Globus pallidus (tissue), 1 donor: ENCODE measurements at places on chromosomes 6 and 20.

GRCh38 chr6:5484692-5485091 lies 223.4 kb downstream of the FARS2 start:
- no peak for DNase-seq

DNA sequence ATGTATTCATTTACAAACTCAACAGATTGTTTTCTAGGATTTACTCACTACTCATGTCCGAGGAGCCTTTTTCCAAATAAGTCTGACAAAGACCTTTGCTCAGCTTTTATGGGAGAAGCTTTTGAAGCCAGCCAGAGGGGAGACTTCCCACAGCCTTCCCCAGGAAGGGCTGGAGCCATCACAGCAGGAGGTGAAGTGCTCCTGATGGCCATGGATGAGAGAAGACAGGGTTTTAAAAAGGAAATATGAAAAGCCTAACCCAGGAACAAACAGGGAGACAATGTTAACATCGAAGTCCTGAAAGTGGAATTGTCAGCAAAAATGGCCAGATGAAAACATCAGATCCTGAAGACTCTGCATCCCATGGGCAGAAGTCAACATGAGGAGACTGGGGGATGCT lies 11.6 kb upstream of the TAGAP start:
- no peak for DNase-seq

GRCh38 chr6:136216503-136217401 lies 33.4 kb downstream of the MTFR2 start:
- DNase-seq, result no peak

DNA sequence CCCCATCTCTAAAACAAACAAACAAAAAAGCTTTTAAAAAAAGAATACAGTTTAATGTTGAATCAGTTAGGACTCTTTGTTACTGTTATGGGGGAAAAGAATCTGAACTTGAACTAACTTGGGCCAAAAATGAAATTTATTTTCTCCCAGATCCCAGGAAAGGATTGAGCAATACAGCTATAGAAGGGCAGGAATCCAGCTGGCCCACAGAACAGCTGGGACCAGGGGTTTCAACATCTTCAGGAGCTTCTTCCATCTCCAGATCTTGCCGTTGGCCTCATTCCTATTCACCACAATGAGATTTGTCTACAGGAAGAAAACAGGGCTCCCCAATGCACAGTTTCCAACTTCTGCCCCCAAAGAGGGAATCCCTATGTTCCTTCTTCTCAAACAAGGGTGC lies 43.2 kb upstream of the AKAP12 start:
- no peak for DNase-seq

DNA sequence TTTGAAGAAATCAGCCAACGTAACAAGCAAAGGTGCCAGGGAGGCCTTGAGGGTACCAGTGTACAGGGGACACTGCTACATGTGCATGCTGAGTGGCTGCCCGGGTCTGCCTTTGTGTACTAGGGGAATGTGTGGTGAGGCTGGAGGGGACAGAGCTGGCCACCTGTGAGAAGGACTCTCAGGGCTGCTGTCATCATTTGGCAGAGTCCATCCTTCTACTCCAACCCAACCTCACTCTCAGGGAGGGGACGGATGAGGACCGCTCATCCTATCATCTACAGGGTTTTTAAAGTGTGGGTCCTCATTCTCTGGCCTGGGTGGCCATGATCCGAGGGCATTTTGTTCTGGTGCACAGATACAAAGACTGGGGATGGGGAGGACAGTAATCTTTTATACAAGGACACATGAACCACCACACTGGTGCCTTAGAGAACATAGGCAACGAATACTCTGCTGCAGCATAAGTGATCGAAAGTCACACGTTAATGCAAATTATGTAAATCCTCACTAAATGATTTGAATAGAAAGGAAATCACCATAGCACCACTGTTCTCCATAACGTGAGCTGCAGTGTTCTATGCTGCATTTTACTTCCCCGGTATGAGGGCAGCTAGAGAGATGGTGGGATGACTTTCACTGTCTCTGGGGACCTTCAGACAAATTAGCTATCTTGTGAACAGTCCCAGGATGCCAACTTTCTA lies 181.4 kb downstream of the GMPR start:
- no peak for DNase-seq

- DNase-seq, result no peak
Observed at GRCh38 chr20:63860325-63861051, 810 bp upstream of the ABHD16B start.

GRCh38 chr6:138605958-138606357 lies 106.7 kb upstream of the NHSL1 start:
- no peak for DNase-seq

GRCh38 chr6:109174916-109175315 lies 79.6 kb downstream of the CEP57L1 start:
- DNase-seq, result no peak

- no peak for DNase-seq
Observed at GRCh38 chr20:21265261-21266190, 37.6 kb upstream of the XRN2 start.

DNA sequence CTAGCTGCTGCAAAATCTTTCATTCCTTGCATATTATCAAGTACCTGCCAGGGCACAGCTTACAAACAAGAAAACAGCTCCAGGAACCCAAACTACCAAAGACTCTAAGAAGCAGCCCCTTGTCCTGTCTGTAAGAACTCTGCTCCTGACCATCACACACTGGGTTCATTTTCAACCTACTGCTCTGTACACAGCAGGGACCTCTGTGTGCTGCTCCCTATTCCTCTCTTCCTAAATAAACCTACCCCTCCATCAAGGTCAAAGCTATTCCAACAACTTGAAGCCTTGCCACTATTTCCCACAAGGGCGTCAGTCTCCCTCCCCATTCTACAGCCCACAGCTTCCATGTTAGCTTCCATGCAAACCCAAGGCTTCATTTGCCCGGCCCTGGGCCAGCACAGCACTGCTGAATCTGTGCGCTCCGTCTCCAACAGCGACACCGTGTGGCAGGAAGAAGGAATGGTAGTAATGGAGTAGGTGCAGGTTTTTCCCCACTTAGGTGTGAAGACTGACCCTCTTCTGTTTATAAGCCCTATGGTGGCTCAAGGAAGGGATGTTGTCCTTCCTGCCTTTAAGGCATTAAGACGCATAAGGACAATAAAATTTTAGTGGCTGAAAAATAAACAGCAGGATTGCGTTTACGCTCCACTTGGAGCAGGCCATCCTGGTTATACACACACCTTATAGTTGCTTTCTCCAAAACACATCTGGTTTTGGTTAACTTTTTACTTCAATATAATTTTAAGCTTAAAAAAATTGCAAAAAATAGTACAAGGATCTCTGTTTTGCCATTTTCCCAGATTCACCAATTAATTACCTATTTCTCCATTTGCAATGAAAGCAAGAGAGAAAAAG lies 115.2 kb upstream of the NXT1 start:
- peak; percentile 13 for DNase-seq

DNA sequence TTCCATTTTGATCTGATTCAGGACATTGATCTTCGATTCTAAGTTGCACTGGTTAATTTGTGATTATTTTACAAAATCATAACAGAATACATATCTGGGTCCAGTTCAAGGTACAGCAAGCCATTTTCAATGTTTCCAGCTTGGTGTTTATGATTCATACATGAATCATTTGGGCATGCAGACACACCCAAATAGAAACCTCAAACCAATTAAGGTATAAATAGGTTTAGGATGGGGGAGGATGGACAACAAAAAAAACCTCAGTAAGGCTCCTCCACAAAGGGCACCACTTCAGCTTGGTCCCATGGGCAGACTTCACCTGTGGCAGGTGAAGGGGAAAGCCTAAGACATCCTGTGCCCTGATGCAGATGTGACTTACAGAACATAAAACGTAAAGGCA lies 192.7 kb downstream of the KHDC1L start:
- DNase-seq, result no peak

- no peak for DNase-seq
Observed at GRCh38 chr6:16669227-16669626, 92.0 kb downstream of the ATXN1 start.

DNA sequence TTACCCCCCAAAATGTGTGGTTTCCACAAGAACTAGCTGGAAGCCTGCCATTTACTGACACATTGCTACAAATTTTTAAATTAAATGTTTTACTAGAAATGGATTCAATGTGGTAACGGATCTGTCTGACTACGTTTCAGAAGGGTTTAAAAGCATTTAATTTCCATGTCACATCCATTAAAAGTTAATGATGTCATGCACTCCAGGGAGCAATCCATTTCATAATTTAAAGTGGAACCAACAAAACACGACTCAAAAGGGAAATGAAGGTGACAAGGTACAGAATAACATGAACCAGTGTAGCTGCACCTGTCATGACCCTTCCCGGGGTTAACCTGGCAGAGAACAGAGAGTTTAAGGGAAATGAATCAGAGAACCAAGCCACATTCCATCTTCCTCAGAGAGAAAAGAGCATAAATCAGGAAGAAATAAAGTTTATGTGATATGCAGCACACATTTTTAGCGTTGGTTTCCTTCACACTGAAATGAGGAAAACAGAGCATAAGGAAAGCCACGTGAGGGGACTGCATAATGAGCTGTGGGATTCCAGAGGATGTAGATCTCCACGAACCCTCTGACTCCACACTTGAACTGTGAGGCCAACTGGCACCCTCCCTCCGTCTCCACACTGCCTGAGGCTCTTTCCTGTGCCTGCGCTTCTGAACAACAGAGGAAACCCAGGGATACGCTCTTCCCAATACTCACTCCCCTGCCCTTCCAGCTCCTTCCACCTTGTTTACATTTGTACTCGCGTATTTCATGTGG lies 170.3 kb upstream of the AHI1 start:
- no peak for DNase-seq

GRCh38 chr20:56552911-56553629 lies 20.0 kb downstream of the FAM209B start:
- no peak for DNase-seq

- no peak for DNase-seq
Observed at GRCh38 chr6:1613346-1613687, 3.6 kb downstream of the FOXC1 start.

- no peak for DNase-seq
Observed at GRCh38 chr6:116616737-116617053, 416 bp downstream of the RSPH4A start.

DNA sequence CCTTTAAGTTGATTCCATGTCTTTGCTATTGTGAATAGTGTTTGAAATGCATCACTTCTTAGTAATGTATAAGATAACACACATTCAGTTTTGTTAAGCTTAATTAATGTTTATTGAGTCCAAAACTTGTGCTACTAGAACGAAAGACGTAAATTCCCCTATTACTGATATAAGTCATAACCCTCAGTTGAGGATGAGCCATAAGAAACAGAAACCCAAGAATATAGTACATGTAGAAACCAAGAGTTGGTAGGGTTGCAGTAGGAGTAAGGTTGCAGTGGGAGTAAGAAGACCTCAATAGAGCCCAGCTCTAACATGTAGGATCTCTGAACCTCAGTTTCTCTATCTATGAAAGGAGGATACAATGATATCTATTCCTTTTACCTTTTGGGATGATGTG lies 19.3 kb downstream of the CITED2 start:
- DNase-seq, result no peak

- no peak for DNase-seq
Observed at GRCh38 chr6:108622641-108623298, 62.1 kb downstream of the FOXO3 start.

DNA sequence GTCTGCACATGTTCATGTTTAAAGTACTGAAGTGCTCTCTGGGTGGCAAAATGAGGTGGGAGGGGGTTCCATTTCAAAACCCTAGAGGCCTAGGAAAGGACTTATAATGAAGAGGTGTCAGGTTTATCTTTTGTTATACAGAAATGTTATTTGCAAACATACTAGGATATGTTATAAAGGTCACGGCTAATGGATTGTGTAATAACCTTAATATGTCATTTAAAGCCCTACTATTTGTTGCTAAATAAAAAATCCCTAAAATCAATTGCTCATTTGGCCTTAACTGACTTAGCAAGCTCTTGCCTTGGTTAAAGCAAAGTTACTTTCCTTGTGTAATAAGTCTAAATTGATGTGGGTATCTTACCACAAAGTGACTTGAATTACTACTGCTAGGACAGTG lies 8.8 kb downstream of the NKX2-4 start:
- no peak for DNase-seq

DNA sequence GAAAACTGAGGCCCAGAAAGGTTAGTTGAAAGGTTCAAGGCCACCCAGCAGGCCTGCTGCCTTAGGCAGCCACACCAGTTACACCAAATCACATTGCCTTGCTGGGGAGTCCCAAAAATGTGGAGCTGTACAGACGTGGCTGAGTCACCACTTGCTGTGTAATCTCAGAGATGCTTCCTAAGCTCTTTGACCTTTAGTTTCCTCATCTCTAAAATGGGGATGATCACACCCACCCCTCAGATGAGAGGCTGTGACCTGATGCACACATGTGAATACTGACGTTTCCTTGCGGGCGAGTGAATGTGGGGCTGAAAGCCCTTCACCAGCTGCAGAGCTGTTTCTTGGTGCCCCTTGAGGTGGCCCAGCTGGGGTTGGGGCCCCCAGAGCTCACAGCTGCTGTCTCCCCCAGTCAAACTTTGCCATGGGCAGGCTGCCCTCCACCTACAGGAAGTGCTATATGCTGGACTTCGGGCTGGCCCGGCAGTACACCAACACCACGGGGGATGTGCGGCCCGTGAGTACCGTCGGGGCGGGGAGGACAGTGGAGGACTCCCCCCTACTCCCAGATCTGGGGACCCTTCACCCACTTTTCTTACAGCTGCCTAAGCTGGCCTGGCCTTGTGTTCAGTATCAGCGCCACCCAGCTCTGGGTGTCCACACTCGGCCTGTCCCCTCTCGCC lies 11.0 kb downstream of the TTBK1 start:
- DNase-seq, result no peak

- DNase-seq, result no peak
Observed at GRCh38 chr6:116651916-116652315, 16.6 kb downstream of the ZUP1 start.

- no peak for DNase-seq
Observed at GRCh38 chr20:1932971-1933370, 37.8 kb downstream of the SIRPA start.

GRCh38 chr20:43949741-43950618 lies 35.3 kb downstream of the TOX2 start:
- no peak for DNase-seq

GRCh38 chr6:147821295-147821897 lies 312.9 kb downstream of the SAMD5 start:
- no peak for DNase-seq

GRCh38 chr20:41064377-41064776 lies 35.8 kb downstream of the TOP1 start:
- no peak for DNase-seq

- no peak for DNase-seq
Observed at GRCh38 chr6:75931011-75931680, 141.3 kb downstream of the IMPG1 start.

GRCh38 chr6:97437087-97437486 lies 154.1 kb upstream of the MMS22L start:
- peak; percentile 94 for DNase-seq

- DNase-seq, result no peak
Observed at GRCh38 chr6:49898904-49899566, 32.7 kb upstream of the CRISP1 start.
